ENCODE measurements at places on chromosomes 5 and 9.
A peak's percentile ranks its signal among the peaks of the same experiment; 100 is the strongest.

GRCh38 chr9:115482747-115483146, 364.8 kb upstream of the TNC start:
- no peak for DNase-seq

GRCh38 chr5:169116961-169117461, 183.9 kb downstream of the SLIT3 start:
- no peak for DNase-seq

DNA sequence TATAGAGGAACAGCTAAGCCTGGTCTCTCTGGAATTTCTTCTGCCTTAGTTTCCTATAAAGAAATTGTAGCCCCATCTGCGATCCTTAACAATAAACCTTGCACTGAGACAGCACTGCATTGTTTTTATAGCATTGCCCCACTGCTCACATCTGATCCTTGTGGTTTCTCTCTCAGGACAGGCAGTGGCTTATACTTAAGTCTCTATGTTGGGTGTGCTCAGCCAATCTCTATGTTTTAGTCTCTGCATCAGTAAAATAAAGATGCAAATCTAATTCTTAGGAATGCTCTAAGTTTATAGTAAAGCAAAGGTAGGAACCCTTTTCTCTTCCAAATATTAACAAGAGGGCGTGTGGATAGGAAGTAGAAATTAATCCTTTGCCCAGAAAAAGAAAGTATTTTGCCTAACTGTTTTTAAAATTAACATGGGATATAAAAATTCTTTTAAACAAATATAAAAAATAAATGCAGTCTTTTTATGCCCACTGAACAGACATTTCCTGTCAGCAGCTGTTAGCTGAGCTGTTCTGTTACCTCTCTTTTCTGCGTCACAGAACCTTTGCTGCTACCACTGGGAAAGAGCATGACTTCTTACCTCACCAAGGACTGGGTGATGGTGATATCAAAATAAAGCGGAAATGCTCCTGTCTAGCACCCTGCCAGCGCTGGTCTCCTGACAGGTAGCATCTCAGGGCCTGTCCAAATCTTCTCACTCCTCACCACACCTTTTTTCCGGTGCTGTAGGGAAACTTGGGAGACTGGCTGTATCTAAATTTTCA, 29.5 kb downstream of the MRPS27 start:
- DNase-seq, result no peak

GRCh38 chr5:167819406-167819805, 472.0 kb upstream of the WWC1 start:
- peak; percentile 32 for DNase-seq

GRCh38 chr9:136881691-136882108, 4.6 kb upstream of the TRAF2 start:
- DNase-seq, result peak; percentile 42

DNA sequence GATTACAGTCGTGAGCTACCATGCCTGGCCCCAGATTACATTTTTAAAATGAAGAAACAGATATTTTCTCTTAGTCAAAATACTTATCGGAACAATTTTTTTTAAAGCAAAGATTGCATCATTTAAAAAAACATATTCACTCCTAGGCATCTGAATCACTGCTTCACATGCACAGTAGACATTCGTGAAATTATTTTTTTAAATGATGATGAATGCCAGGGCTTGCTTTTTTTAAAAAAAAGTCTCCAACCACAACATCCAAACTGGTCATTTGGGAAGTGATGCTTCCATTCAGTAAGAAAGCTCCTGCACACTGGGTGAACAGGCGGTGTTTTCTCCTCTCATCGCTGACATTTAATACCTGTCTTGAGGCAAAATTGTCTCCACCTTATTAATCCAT, 223.0 kb upstream of the DMRT1 start:
- DNase-seq, result no peak

DNA sequence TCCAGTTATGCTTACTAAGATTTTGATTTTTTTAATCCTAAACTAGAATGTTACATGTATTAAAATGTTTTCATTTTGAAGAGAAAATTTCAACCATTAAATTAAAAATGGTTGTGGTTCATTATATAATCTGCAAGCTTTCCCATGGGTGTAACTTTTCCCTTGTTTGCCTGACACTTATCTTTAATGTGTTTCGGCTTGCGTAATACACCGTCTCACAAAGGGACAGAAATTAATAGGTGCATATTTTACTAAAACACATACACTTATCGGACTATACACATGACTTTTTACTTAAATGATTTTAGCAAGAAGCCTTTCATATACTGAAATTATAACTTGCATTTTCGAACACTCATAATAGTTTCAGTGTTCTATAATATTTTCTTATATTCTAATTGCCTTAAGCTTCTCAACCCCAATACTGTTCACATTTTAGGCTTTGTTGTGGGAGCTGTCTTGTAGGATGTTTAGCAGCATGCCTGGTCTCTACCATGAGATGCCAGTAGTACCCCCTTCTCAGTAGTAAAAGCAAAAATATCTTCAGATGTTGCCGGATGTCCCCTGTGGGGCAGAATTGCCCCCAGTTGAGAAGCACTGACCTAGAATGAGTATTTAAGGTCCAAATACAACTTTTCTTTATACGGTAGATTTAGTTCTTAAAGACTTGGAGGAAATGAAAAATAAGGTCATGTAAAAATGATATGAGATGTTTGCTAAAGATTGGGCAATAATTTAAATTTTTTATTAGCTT, 28.6 kb downstream of the UGCG start:
- no peak for DNase-seq

DNA sequence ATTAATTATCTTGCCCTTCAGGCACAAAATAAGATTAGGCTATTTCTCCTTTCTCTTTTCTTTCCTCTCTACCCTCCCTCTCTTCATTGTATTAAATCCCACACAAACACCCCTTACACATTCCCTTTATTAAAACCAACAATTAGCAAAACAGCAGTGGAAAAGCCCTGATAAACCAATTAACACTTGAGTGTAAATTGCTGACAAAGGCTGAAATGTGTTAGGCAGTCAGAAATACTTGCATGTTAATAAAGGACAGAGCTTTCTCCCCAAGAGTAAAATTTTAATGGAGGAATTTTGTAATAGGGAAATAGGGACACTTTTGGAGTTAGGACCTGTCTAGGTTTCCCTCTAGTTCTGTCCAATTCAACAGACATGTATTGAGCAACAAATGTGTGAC, 370.9 kb downstream of the MRPS30 start:
- no peak for DNase-seq

DNA sequence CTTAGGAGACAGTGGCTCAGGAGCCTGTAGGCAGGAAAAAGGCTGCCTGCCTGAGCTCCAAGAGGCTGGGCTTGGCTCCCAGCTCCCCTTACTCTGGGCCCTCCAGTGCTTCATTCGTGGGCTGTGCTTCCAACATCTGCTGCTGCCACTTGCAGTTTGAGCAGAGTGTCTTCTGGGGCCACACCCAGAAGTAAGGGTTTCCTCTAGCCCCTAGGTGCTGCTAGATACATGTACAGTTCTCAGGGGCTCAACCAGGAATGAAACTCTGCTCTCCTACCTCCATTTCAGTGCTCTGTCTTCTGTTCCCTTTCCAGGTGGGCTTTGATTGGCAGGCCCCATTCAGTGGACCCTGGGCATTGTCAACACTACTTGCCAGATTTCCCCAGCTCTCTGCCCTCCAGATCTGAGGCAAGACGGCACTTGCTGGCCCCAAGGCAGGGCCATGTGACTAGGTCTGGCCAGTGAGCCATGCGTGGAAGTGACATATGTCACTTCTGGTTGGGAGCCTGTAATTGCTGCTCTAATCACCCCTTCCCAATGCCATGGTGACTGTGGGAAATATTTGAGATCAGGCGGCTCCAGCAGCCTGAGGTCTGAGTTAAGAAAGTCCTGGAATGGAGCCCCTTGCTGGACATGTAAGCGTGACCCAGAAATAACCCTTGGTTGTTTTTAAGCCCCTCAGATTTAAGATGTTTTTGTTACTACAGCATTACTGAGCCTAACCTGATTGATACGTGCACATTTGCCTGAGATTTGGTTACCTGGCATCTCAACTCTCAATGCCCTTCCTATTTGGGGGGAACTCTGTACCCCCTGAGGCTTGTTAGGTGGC, 9.4 kb upstream of the BOD1 start:
- DNase-seq, result no peak

DNA sequence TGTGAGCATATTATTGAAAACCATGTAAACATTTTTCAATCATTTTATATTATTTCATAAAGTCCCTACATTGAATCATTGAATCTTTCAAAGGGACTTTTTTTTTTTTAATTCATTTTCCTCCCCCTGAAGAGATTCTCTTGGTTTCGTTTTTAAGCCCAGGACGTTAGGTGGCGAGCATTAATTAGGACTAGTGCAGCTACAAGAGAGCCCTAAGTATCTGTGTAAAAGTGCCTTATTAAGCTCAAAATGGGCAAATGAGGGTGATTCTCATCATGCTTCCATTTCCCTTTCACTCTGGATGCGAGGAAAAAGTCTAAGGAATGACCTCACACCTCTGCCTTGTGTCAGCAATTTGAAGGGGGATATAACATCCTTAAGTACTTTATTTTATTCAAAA, 517.9 kb upstream of the ITGA1 start:
- DNase-seq, result no peak

DNA sequence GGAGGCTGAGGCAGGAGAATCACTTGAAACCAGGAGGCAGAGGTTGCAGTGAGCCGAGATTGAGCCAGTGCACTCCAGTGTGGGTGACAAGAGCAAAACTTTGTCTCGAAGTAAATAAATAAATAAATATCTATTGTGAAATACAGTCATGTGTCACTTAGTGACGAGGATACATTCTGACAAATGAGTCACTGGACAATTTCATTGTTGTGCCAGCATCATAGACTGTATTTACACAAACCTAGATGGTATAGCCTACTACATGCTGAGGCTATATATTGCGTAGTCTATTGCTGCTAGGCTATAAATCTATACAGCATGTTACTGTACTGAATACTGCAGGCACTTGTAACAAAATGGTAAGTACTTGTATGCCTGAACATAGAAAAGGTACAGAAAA, 61.1 kb upstream of the CCL21 start:
- no peak for DNase-seq

DNA sequence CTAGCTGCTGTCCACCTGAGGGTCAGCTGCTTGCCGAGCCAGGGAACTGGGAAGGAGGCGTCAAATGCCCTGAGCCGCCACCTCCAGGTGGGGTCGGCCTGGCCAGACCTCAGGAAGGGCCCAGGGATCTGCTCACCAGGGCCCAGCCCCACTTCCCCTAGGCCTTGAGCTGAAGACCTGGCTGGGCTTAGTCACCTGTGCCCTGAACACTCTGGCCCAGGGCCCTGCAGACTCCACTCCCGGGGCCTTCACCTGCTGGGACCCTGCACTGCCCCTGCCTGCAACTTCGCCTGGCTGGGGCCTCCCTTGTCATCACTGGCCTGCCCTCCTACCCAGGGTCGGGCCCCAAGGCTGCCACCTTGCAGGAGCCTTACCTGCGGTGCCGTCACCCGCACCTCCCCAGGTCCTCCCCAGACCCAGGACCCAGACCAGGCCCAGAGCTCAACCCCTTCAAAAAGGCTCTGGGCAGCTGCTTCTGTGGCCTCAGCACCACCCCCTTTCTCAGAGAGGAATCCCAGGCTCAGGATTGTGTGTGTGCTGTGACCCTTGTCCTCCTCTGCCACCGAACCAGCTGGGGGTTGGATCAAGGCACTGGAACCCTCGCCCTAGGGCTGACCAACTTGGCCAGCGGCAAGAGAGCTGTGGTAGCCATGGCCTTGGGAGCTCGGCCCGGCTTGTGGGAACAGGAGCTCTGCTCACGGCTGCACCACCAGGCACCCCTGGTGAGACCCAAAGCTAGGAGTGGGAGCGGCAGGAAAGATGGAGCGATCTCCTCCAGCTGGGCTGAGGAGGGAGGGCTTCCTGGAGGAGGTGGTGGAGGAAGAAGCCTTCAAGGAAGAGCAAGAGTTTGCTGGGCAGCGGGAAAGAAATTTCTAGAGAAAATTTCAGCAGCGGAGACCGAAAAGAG, 1.2 kb upstream of the NELFB start:
- DNase-seq, result peak; percentile 30

DNA sequence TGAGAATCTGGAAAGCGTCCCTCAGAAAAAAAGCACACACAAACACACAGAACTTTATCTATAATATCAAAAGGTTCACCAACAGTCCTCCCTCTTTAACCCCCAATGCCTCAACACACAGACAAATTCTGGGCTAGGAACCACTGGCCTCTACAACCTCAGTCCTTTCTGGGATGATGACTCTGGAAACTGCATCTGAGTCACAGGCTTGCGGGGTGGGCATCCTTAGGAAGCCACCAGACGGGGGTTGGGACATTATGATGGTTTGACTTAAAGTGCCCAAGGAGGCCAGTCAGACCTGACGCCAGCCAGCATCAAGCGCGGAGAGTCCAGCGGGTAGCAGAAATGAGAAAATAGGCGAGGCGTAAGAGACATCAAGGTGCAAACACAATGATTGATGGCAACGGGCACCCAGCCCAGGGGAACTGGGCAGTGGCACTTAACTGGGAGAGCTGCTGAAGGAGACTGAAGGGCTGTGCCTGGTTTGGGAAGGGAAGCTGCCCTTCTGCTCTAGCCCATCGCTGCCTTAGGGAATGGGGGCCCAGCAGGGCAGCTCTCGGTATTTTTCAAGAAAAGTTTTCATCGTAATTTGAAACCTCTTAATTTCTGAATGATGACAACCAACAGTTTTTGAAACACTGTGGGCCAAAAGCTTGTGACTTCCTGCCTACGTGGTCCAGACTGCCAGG, 20.7 kb downstream of the SPRY4 start:
- DNase-seq, result no peak

DNA sequence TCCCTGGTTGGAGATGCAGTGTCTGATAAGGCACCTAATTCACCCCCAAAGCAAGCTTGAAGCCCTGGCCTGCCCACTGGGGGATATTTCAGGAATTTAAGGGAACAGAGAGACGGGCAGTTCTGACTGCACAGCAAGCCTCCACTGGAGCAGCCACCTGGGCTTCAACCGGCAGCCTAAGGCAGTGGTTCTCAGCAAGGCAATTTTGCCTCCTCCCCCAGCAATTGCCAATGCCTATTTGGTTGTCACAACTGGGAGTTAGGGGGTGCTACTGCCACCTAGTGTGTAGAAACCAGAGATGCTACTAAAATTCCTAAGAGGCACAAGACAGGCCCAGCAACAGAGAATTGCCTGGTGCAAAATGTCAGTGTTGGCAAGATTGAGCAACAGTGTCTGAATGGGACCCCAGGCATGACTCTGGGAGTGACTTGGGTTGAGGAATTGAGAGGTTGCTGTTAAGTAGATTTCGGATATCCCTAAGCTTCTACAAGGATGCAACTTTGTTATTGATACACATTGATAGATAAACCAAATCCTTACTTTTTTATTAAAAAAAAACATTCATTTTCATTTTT, 58.7 kb upstream of the CTSL start:
- peak; percentile 48 for DNase-seq

DNA sequence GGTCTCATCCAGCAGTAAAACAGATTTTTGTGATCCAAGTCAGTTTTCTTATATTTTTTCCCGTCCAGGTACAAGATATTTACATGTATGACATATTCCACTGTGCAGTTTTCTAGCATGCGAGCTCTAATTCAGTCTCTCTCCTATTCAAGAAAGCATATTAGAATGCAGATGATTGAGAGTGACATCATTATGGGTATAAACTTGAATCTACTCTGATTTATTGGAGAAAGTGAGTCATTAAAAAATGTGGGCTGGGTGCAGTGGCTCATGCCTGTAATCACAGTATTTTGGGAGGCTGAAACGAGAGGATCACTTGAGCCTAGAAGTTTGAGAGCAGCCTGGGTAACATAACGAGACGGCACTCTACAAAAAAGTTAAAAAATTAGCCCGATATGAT, 6.2 kb downstream of the FER start:
- peak; percentile 68 for DNase-seq

- DNase-seq, result no peak
Observed at GRCh38 chr9:20002011-20002410, 213.2 kb upstream of the SLC24A2 start.

GRCh38 chr5:102649731-102650130, 105.4 kb upstream of the PAM start:
- no peak for DNase-seq

GRCh38 chr5:2724031-2724581, 27.4 kb downstream of the IRX2 start:
- no peak for DNase-seq
